Heart left ventricle (tissue), 16 donors: ENCODE measurements at places on chromosomes 4 and X. TPM values are rescaled to one million over a fixed set of nuclear protein-coding genes. Genes with fewer than 3 reads are reported as not detected.

DNA sequence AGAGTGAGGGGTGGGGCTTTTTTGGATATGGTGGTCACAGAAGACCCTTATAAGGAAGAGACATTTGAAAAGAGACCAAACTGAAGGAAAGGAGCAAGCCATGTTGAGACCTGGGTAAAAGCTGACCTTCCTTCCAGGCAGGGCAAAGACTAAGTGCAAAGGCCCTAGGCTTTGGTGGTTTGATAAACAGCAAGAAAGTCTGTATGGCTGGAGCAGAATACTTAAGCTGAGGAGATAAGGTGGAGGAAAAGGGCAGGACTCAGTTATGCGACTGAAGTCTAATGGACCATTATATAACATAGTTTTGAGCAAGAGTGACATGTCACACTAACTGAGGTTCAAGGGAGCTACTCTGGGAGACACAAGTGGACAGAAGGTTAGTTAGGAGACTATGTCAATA, 20.0 kb downstream of the SH3RF1 start:
- H3K4me3 ChIP-seq, result no peak overlapping the region
- no peak overlapping the region for H3K27ac ChIP-seq
- H3K27me3 ChIP-seq, result no peaks in the 10 kb centered on the region
- no peaks in the 10 kb centered on the region for H3K36me3 ChIP-seq
- no peak for DNase-seq
- H3K4me1 ChIP-seq, result peaks cover 60% of the 10 kb centered on the region

DNA sequence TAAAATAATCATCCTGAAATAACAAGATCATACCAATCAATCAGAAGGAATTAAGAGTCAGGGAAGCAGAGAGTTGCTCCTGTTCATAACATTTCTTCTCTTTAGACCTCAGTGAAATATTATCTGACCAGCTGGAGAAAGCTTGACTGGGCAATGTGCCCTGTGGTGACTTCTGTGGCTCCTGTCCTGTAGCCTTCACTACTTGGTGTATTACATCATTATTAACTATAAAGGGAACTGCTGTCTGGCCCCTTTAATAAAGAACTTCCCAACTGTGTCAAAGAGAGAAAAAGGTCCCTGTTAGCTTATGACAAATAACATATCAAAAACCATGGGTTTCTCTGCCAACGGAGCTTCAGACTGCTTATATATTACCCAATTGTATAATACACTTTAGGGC, 18.0 kb downstream of the OPHN1 start:
- no peaks in the 10 kb centered on the region for H3K4me1 ChIP-seq
- H3K27me3 ChIP-seq, result no peaks in the 10 kb centered on the region
- H3K36me3 ChIP-seq, result no peaks in the 10 kb centered on the region
- H3K4me3 ChIP-seq, result no peak overlapping the region

- H3K4me1 ChIP-seq, result peaks cover 3% of the 10 kb centered on the region
- no peak for DNase-seq
- no peak overlapping the region for H3K4me3 ChIP-seq
Observed at GRCh38 chr4:70619288-70619687, 9.3 kb upstream of the ENAM start.

Gene LRP2BP
- total RNA-seq, result 1.4 TPM

GRCh38 chrX:148572337-148572736, 71.9 kb downstream of the AFF2 start:
- no peak overlapping the region for H3K27ac ChIP-seq
- H3K4me1 ChIP-seq, result no peaks in the 10 kb centered on the region
- no peaks in the 10 kb centered on the region for H3K36me3 ChIP-seq
- no peak overlapping the region for H3K4me3 ChIP-seq
- no peak for DNase-seq

Gene MGARP
- total RNA-seq, result 0.98 TPM

GRCh38 chrX:6708676-6709380, 173.9 kb upstream of the VCX3A start:
- no peak for DNase-seq
- no peak overlapping the region for H3K27ac ChIP-seq
- H3K27me3 ChIP-seq, result no peaks in the 10 kb centered on the region
- no peak overlapping the region for H3K4me3 ChIP-seq
- no peaks in the 10 kb centered on the region for H3K36me3 ChIP-seq

DNA sequence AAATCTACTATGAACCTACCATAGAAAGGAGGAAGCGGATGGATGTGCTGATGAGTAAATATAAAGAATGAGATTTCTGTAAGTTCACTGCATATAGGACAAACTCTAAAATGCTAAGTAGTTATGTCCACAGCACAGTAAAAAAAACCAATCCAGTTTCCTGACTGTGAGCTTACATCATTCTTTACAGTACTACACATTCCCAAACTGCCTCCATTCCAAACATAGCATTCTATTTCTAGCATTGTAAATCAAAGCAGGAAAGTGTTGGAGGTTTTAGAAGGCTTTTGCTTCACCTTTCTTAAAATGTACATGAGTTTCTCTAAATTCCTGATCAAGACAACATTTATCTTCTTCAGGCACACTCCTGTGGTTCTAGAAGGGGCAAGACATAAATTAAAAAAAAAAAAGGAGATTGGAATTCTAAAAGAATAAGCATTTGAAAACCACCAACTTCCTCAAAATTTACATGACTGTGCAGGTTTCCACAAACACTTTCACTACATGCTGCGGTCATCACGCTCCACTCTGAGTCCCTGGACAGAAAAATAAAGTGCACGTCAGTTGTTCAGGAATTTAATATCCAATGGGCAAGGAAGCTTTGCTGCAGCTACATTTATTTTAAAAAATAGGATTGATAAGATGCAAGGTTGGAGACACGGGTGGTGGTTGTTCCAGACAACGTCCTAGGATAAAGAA, 297.6 kb upstream of the STS start:
- no peak overlapping the region for H3K27ac ChIP-seq
- no peak overlapping the region for H3K4me3 ChIP-seq
- no peaks in the 10 kb centered on the region for H3K4me1 ChIP-seq
- H3K27me3 ChIP-seq, result no peaks in the 10 kb centered on the region

Gene ARHGAP36
- total RNA-seq, result not detected

GRCh38 chrX:139200793-139201192, 329.7 kb upstream of the F9 start:
- peaks cover 9% of the 10 kb centered on the region for H3K4me1 ChIP-seq
- H3K27ac ChIP-seq, result no peak overlapping the region
- H3K27me3 ChIP-seq, result peaks cover 6% of the 10 kb centered on the region

DNA sequence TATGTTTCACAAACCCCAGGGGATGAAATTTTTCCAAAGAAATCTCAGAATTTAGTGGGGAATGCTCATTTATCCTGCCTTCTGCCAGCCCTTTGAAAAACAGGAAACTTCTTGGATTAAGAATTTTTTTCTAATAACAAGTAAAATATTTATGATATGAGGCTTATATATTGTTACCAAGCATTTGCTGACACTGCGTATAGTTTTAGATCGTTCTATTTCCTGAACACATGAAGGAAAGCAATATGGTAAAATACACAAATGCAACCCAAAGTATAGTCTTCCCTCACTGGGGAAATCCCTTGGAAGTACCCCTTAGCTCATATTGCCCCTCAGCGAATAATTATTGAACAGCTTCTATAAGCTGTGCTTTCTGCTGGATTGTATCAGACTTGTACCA, 54.4 kb upstream of the MND1 start:
- no peak overlapping the region for H3K27ac ChIP-seq
- peaks cover 17% of the 10 kb centered on the region for H3K4me1 ChIP-seq
- H3K4me3 ChIP-seq, result no peak overlapping the region
- DNase-seq, result no peak
- H3K27me3 ChIP-seq, result no peaks in the 10 kb centered on the region

DNA sequence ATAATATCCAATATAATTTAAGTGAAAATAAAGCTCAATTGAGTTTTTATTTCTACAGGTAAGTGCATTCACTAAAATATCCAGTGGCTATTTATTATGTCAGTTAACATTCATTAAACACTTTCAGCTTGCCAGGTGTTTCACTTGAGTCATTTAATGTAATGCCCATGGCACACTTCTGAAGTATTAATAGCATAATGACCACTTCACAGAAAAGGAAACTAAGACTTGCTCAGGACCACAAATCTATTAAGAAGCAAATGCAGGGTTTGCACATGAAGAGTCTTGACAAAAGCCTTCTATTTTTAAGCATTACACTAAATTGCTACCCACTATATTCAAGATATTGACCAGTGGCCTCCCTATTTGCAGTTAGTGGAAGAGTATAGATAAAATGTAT, 612.7 kb downstream of the KCTD8 start:
- H3K27ac ChIP-seq, result no peak overlapping the region
- no peaks in the 10 kb centered on the region for H3K4me1 ChIP-seq
- no peak for DNase-seq
- no peaks in the 10 kb centered on the region for H3K36me3 ChIP-seq
- H3K4me3 ChIP-seq, result no peak overlapping the region
- no peaks in the 10 kb centered on the region for H3K27me3 ChIP-seq

Gene FRMPD3
- total RNA-seq, result 0.02 TPM

DNA sequence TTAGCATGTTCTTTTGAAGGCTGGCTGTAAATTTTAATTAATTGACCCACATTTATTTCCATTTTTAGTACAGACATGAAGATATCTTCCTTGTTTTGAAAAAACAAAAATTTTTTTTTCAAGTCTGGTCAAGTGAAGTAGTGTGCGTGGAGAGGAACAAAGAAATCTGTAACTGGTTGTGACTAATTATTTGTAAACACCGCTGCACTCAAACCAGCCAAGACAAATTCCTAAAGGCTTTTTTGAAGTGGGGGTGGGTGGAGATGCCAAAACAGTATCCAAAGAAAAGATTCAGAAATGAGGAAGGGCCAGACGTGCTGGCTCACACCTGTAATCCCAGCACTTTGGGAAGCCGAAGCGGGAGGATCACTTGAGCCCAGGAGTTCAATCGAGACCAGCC, 88.3 kb downstream of the SHROOM2 start:
- no peaks in the 10 kb centered on the region for H3K27me3 ChIP-seq
- DNase-seq, result no peak
- H3K27ac ChIP-seq, result no peak overlapping the region
- H3K4me3 ChIP-seq, result no peak overlapping the region
- no peaks in the 10 kb centered on the region for H3K36me3 ChIP-seq

Gene ETDB
- not detected for total RNA-seq

Gene EPHA5
- 0.12 TPM for total RNA-seq

DNA sequence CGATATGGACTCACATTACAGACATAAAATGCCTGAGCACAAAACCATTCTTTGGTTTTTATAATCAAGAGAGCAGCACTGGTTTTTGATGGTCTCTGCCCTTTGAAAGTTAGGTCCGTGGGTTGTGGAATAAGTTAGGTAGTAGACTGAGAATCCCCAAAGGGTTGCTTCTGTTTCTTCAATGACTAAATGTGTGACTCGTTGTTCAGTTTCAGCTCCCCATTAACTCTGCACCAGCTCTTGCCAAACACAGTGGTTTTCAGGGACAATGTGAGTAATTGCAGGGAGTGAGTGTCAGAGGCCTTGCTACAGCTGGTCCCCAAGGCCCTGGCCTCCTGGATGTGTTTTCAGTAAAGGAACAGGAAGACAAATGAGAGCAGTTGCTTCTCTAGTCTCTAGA, 24.8 kb downstream of the SMIM20 start:
- no peak for DNase-seq
- no peaks in the 10 kb centered on the region for H3K36me3 ChIP-seq
- no peak overlapping the region for H3K4me3 ChIP-seq
- no peaks in the 10 kb centered on the region for H3K27me3 ChIP-seq
- no peak overlapping the region for H3K27ac ChIP-seq
- H3K4me1 ChIP-seq, result peaks cover 11% of the 10 kb centered on the region

Gene CCDC149
- 8.9 TPM for total RNA-seq

Gene DNAAF6
- total RNA-seq, result not detected

GRCh38 chr4:112901962-112902411, 147.5 kb upstream of the ANK2 start:
- DNase-seq, result no peak
- no peaks in the 10 kb centered on the region for H3K36me3 ChIP-seq
- H3K27ac ChIP-seq, result no peak overlapping the region

DNA sequence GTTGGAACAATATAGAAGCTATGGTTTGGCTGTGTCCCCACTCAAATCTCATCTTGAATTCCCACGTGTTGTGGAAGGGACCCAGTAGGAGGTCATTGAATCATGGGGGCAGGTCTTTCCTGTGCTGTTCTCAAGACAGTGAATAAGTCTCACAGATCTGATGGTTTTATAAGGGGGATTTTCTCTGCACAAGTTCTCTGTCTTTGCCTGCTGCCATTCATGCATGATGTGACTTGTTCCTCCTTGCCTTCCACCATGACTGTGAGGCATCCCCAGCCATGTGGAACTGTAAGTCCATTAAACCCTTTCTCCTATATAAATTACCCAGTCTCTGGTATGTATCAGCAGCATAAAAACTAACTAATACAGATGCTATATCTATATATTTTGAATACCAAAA, 135.2 kb upstream of the EDNRA start:
- H3K27ac ChIP-seq, result no peak overlapping the region
- H3K4me1 ChIP-seq, result no peaks in the 10 kb centered on the region
- no peak for DNase-seq
- H3K4me3 ChIP-seq, result no peak overlapping the region
- H3K36me3 ChIP-seq, result no peaks in the 10 kb centered on the region
- no peaks in the 10 kb centered on the region for H3K27me3 ChIP-seq

DNA sequence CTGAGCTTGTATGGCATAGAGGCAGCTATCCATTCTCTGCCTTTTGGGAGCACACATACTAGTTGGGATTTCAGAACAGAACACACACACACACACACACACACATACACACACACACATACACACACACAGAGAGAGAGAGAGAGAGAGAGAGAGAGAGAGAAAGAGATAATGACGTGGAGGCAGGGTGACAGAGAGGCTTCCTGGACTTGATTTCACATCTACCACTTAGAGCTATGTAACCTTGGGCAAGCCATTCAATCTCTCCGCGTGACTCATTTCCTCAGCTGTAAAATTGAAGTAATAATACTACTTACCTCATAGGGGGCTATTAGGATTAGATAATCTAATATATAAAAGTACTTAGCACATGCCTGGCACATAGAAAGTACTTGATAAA, 12.3 kb upstream of the GRIA3 start:
- no peak overlapping the region for H3K4me3 ChIP-seq
- DNase-seq, result no peak
- no peaks in the 10 kb centered on the region for H3K27me3 ChIP-seq

DNA sequence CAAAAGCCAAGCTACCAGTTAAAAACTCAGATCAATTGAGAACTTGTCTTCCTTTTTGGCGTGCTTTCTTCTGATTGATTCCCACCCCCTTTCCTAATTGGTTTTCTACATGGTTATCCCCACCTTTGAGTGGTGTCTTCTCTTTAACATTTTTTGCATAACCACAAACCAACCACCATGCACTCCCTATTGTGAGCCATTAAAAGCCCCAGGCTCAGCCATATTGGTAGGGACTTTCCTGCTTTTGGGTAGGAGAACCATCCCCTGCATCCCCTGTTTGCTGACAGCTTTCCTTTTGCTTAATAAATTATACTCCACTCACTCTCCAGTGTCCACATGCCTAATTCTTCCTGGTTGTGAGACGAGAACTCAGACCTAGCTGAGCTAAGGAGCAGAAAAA, 1651.4 kb upstream of the IGFBP7 start:
- no peak for DNase-seq
- H3K4me1 ChIP-seq, result no peaks in the 10 kb centered on the region
- H3K27ac ChIP-seq, result no peak overlapping the region
- H3K36me3 ChIP-seq, result no peaks in the 10 kb centered on the region
- H3K4me3 ChIP-seq, result no peak overlapping the region

GRCh38 chrX:39205467-39205866, 404.2 kb downstream of the MID1IP1 start:
- H3K27me3 ChIP-seq, result peaks cover 4% of the 10 kb centered on the region
- DNase-seq, result no peak
- no peak overlapping the region for H3K4me3 ChIP-seq
